Stimulated activated CD8-positive, alpha-beta memory T cell treated with anti-CD3 and anti-CD28 coated beads, Interleukin-12 subunit alpha, Interleukin-12 subunit beta, amount 100 ng/mL, for 4 hours (primary cell): ENCODE measurements at places on chromosomes 4 and X.
A peak's percentile ranks its signal among the peaks of the same experiment; 100 is the strongest.

DNA sequence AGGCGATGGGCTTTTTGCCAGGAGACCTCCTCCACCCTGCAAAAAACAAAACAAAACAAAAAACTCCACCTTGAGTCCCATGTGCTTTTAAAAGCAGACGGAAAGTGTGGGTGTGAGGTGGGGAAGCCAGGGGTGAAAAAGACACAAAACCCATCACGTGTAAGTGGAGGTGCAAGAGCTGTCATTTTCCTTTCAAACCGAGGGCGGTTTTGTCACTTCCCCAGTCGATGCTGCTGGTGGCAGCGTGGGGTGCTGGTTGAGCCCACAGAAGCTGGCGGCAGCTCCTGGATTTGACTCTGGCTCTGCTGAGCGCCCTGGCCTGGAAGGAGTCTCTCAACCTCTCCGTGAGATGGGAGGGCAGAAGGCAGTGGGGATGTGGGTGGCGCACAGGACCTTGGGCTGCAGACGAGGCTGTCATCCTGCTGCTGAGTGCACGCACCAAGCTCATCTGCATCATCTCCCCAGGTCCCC is 110.0 kb downstream of the PSAPL1 start:
- peak; percentile 13 for DNase-seq

GRCh38 chr4:3245676-3246075 is 3.3 kb upstream of the MSANTD1 start:
- DNase-seq, result no peak

DNA sequence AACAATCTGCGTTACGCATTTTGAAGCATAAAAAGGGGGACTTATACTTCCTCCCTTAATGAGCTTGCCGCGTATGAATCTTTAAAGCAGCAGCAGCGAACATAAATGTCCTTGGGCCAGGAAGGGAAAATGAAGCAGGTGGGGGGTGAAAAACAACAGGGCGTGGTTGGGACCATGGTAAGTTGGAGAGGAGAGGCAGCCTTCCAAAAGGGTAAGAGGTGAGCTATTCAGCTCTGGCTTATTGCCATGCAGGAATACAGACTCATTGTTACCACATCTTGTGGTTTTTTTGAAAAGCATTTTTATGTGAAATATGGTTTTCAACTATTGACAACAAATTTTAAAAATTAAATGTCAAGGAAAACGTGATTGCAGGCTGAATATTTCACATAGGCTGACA is 710.7 kb upstream of the FAM241A start:
- no peak for DNase-seq

DNA sequence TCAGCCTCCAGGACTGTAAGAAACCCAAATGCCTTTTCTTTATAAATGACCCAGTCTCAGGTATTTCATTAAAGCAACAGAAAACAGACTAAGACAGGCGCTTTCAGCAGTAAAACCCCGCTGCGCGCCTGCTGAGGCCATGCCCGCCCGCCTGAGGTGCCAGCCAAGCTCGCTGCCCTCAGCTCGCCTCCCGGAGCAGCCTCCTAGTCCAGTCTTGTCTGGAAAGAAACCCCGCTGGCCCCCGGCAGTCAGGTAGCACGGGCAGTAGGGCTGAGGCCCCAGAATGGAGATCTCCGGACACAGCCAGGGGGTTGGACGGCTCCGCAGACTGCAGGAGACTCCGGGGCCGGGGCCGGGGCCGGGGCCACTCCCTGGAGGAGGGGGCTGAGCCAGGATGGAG is 31.7 kb downstream of the ZFYVE28 start:
- DNase-seq, result no peak

DNA sequence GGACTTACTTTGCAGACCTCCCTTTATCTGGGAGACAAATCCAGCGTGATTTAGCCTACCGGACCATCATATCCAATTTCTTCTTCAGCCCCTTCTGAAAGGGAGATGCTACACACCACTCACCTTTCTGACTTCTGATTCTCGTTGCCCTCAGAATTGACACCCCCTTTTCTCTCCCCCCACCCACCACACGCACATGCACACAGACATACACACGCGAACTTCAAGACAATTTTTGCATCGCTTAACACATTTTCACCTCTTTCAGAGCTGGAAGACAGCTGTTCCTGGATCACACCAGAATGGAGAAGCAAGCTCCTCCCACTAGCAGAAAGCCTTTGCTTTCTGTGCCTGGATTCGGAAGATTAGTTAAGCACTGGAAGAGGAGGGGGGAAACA is 1.0 kb upstream of the SNCA start:
- DNase-seq, result no peak

DNA sequence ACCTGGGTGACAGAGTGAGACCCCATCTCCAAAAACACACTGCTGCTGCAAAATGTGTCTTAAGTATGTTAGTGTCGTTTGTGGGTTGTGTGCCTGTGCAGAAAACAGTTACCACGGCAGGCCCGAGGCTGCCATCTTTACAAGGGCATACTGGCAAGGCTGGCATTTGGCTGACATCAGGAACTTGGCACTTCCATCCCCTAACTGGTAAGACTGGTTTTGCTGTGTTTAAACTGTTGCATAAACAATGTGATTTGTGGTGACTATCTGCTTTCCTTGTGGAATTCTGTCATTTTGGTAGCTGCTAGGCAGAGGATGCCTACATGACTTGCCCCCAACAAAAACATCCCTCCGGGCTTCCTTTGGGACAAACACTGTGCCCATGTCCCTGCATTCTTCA is 12.3 kb downstream of the LRP2BP start:
- no peak for DNase-seq
